Stimulated activated CD4-positive, alpha-beta T cell treated with anti-CD3 and anti-CD28 coated beads, Interleukin-15, amount 100 ng/mL, for 24 hours (primary cell): ENCODE measurements at places on chromosomes 3 and 15.

- DNase-seq = no peak
These were observed 29.6 kb upstream of the CEMIP start for GRCh38 chr15:80749589-80749988.

- no peak for DNase-seq
These were observed 11.7 kb upstream of the MRPS22 start for GRCh38 chr3:139332092-139332491.

GRCh38 chr15:52558196-52558595, 10.6 kb downstream of the ARPP19 start:
- DNase-seq = peak; percentile 71

DNA sequence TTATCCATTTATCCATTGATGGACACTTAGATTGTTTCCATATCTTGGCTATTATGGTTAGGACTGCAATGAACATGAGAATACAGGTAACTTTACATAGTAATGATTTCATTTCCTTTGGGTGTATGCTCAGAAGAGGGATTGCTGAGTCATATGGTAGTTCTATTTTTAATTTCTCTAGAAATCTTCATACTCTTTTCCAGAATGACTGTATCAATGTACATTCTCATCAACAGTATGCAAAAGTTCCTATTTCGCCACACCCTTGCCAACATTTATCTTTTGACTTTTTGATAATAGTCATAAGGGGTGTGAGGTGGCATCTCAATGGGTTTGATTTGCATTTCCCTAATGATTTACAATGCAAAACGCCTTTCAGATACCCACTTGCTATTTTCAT, 6.2 kb upstream of the NIPA1 start:
- peak; percentile 44 for DNase-seq

DNA sequence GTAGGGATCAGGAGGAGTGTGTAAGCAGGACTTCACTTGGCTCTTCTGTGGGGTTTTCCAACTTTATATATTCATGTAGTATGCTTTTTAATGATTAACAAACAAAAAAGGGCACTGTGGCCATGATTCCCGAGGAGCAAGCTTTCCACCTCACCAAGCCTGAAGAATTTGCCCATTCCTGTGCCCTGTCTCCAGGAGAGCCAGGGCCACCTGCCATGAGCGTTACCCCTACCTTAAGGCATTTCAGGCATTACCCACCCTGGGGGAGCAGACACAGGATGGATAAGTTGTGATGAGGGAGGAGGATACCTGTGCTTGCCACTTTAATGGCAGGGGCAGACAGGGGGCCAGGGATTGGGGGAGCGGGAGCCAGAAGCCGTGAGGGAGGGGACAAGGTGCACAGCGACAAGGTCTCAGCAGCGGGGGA, 3.0 kb downstream of the TRPM1 start:
- DNase-seq = no peak

- DNase-seq = no peak
These were observed 197.0 kb upstream of the KCNH8 start for GRCh38 chr3:18951333-18951732.

- DNase-seq = peak; percentile 36
These were observed 1.7 kb downstream of the LTK start for GRCh38 chr15:41511899-41512369.

DNA sequence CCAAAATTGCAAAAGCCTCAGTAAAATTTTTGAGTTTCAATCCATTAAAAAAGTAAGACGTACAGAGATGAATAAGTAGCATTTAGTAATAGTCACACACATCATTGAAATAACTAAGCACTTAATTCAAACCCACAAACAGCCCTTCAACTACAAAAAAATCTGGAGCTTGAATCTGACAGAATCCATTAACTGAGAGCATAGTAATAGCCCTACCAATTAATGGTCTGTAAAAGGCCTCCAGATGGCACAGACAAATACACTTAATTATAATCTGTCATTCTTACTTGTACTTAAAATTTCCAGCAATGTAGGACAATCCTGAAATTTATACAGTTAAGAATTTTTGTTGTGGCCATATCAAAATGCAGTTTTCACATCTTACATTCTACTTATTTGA, 246.9 kb downstream of the VGLL3 start:
- DNase-seq = no peak

GRCh38 chr3:58051196-58051595, 43.0 kb downstream of the FLNB start:
- DNase-seq = no peak

DNA sequence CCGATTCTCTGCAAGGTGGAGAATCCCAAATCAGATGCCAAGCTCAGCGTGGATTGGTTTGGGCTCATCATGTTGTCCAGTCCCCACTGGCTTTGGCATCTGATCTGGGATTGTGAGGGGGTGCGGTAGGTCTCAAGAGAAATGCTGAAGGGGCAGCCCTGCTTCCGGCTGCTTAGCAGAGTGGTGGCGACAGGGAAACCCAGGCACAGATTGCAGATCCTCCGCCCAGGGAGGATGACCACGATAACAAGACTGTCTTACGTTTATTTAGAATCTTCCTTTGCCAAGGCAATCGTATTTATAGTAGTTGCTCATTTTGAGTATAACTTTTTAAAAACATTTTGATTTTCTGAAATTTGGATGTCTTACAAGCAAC, 61.1 kb downstream of the SLC12A8 start:
- DNase-seq = no peak

- DNase-seq = no peak
These were observed 31.8 kb upstream of the CRTC3 start for GRCh38 chr15:90497912-90498311.
